ENCODE measurements at places on chromosomes 7 and 10.

GRCh38 chr7:30285067-30285535 is 704 bp downstream of the ZNRF2 start:
- DNase-seq: no peak

DNA sequence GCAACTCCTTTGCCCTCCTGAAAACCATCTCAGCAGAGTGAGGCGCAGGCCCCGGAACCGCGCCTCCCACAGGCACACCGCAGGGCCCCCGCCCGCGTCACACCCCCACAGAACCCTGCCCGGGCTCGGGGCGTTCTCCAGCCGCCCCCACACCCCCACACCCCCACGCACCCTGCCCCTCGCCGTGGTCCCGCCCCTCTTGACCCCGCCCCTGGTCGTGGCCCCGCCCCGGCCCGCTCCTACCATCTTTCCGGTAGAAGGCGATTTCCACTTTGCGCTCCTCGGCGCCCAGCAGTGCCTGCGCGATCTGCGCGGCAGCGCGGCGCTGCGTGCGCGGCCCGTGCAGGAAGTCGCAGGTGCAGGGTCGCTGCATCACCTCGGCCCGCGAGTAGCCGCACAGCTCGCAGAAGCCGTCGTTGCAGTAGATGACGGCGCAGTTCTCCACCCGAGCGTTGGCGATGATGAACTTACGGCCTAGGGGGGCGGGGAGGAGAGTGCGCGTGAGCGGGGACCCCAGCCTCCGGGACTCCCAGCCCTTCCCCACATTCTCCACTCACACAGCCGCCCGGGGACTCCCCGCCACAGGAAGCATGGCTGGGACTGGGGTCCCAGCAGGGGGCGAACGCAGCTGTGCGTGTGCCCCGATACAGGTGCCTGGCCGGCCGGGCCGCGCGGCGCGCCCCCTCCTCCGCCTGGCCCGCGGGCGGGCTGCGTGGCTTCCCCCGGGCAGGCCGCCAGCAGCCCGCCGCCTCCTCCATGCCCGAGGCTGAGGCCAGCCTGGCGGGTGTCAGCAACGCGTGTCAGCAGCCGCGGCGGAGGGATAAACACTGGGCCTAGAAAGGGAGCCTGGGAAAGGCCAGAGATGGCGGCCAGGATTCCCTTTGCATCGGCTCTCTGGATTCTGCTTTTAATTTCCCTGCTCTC is 3.4 kb downstream of the KCNH2 start:
- DNase-seq: no peak

DNA sequence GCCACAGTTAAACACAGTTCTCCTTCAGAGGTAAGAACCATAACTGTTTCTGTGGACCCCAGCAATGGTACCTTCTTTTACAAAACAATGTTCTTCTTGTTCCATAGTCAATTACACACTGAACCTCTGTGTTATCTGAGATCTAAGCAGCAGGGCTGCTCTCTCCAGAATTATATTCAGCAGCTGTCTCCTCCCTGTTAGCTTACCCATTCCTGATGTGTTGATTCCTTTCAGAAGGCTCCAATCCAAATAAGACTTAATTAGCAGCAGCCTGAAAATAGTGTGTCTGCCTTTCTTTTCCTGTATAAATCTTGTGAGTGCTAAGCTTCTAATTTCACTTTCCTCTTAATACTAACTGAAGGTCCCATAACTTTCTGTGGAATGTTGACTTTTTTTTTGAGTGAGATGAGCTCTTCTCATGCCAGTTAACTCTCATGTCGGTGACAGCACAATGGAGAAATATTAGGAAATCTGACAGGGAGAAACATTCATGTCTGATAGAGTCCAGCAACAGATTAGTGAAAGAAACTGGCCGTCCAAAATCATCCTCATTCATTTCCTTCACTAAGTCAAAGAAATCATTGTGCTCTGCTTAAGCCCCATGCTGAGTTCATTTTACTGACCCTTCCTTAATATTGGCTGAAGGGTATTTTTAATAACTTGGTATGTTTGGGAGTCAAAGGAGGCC is 226.5 kb downstream of the PRKG1 start:
- no peak for DNase-seq

DNA sequence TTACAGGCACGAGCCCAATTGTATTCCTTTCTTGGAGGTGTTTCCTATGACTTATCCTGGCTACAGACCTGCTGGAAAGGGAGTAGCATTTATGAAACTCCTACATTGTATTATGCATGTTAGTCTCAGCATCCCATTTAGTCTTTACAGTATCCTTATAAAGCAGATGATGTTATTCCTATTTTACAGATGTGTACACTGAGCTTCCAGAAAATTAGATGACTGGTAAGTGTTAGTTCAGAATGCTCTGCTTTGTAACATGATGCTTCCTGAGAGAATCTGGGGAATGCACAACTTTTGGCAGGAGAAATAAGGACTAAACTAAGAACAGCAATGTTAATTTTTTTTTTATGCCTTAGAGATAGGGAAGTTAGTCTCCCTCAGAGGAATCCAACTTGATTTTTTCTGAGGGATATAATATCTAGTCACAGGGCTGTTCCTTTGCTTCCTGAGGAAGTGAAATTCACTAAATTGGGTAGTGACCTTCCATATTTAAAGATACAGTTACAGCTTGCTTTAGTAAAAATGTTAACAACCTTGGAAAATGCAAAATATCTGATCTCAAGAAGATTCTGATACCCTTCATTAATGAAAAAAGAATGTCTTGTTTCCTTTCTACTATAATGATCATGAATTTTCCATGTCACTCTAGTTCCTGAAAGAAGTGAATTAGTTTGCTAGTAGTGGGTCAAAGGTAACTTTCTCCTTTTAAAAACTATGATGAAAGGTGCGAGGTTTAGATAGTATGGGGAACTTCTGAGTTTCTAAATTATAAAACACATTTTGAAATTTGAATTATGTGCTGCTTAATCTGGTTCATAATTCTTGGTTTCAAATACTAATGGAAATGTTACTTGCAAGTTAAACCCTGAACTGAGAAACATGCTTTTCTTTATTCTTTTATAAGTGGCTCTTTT is 194.0 kb upstream of the PRPS1L1 start:
- no peak for DNase-seq

- DNase-seq: no peak
Observed at GRCh38 chr10:86945361-86946212, 11.8 kb downstream of the MMRN2 start.

- no peak for DNase-seq
Observed at GRCh38 chr7:111771638-111772037, 209.3 kb upstream of the IMMP2L start.

DNA sequence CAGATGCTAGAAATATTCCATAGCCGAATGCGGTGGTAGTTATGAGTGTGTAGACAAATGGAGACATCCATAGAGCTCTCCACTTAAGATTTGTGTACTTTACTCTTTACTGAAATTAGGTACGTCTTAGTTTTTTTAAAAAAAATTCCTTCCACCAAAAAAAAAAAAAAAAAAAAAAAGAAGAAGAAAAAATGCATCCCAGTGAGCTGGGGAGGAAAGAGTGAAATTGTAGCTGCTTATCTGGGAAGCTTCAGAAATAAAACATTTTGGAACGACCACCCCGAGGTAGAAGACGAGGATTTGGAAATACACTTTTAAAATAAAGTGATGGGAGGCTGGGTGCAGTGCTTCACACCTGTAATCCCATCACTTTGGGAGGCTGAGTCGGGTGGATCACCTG is 53.8 kb downstream of the RGS10 start:
- DNase-seq: no peak

DNA sequence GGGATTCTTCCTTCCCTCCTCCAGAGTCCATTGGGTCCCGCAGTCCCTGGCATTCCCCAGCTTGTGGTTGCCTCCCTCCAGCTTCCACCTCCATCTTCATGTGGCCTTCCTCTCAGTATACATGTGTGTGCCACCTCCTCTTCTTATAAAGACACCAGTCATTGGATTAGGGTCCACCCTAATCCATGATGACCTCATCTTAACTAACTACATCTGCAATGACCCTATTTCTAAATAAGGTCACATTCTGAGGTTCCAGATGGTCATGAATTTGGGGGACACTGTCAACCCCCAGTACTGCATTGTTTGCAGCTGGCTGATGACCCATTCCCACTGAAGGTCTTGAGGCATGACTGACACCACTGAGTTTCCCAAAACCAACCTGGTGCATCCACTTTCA is 99.0 kb downstream of the PTPRE start:
- DNase-seq: no peak

GRCh38 chr7:158966780-158967390 is 110.5 kb downstream of the DYNC2I1 start:
- DNase-seq: no peak

DNA sequence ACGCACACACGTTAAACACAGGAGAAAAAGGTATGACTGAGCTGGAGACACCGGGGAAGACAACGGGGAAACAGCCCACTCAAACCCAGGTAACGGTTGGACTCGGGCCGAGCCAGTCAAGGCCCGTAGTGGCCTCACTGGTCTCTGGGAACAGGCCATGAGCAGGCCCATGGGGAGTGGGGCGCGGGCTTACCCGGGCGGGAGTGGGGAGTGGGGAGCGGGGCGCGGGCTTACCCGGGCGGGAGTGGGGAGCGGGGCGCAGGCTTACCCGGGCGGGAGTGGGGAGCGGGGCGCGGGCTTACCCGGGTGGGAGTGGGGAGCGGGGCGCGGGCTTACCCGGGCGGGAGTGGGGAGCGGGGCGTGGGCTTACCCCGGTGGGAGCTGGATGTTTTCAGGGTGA is 11.5 kb downstream of the INTS1 start:
- DNase-seq: no peak

- DNase-seq: no peak
Observed at GRCh38 chr7:151381348-151382078, 28.3 kb downstream of the WDR86 start.

DNA sequence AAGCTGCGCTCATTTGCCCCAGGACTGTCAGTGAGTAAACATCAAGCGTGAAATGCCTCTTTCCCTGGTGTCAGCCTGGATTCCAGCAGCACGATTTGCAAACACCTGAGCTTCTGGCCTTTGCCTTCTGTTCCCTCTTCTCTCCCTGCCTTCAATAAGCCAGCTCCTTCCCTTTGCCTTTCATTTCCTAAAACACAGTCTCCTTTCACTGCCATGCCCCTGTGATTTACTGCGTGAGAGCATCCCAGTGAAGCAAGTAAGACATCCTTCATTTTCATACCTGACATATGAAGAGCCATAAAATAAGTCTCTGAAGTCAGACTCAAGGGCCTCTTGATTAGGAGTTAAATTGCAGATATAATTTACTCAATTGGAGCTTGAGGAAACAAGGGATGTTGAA is 681.8 kb downstream of the TYW1 start:
- no peak for DNase-seq

GRCh38 chr10:70212879-70213278 is 20.4 kb downstream of the PPA1 start:
- DNase-seq: no peak

DNA sequence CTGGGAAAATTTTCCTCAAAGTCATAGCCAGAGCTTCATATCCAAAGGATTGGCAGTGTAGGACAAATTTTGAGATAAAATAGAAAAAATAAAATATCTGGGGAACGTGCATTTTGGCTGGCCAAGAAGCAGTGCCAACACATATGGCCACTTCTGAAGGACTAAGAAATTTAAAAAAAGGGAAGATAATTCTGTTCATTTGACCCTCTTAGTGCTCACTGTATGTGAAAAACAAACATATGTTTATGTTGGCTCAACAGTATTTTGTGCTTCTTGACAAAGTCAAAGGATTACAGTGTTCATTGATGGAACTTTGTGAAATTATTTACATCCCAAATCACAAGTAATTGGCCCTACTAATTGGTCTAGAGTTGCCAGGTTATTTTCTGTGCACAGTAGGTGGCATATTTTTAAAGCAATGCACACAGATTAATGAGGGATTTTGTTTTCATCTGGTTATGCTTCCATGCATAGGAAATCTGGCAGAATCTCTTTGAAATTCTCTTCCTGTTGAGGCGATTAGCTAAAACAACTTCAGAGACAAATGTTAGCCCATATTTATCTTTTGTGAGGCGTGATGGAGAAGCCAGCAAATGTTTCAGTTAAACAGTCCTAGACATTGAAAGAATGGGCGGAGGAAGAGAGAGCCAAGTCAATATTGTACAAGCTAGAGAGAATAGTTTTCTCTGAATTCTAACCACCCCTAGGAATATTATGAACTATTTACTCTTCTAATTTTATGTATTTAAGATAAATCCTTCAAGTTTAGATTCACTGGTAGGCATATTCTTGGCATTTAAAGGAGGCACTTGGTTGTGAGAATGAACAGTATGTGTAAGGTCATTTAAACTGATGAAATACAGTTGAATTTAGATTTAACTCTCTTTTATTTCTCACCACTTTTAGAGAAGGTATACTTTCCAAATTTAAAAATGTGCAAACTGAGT is 237.7 kb upstream of the MBL2 start:
- no peak for DNase-seq

GRCh38 chr10:61284222-61284890 is 168.8 kb downstream of the TMEM26 start:
- no peak for DNase-seq

GRCh38 chr7:86904949-86905834 is 154.3 kb downstream of the ELAPOR2 start:
- DNase-seq: no peak

DNA sequence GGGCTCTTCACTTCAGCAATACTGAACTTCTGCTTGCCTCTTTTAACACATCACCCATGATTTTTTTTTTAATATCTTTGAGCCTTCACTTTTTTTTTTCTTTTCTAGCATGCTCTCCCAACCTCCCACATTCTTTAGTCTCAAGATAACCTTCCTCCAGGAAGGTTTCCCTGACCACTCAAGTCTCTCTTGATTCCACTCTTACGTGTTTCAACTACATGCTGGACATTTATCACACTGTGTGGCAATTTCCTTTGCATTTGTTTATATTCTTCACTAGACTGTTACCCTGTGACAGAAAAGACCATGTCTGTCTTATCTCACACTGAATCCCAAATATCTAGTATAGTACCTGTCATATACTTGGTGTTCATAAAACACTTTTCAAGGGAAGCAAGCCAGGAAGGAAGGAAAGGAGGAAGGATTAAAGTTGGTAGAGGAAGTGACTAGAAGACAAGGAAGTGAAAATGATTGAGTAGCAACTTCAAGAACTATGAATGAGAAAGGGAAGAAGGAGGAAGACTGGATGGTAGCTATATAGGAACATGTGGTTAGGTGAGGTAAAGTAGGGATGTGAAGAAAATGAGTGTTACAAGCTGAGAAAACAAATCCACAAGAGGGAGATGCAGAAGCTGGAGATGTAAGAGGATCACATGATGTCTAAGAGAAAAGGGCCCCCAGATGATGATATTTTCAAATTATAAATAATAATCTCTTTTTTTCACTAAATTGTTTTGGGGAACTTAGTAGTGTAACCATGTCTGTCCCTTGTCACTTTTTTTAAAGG is 40.4 kb downstream of the IFIT5 start:
- no peak for DNase-seq

GRCh38 chr7:20107582-20107981 is 109.6 kb downstream of the MACC1 start:
- DNase-seq: no peak

- no peak for DNase-seq
Observed at GRCh38 chr10:86642499-86642898, 11.8 kb upstream of the OPN4 start.

Data from esophagus squamous epithelium (tissue), 5 donors.